MCF 10A (cell line): ENCODE measurements at places on chromosomes 16 and 17.

GRCh38 chr17:48027322-48027981 is 10.1 kb downstream of the COPZ2 start:
- no peak for DNase-seq
- no peaks in the 10 kb centered on the region for H3K27me3 ChIP-seq
- H3K4me3 ChIP-seq = no peak overlapping the region
- H3K36me3 ChIP-seq = peaks cover 10% of the 10 kb centered on the region
- H3K4me1 ChIP-seq = peaks cover 49% of the 10 kb centered on the region

- no peak overlapping the region for H3K4me3 ChIP-seq
- no peaks in the 10 kb centered on the region for H3K36me3 ChIP-seq
- H3K27me3 ChIP-seq = peaks cover 11% of the 10 kb centered on the region
- no peak for DNase-seq
- no peak overlapping the region for H3K27ac ChIP-seq
Measured at GRCh38 chr16:59044616-59045015, 310.5 kb upstream of the GOT2 start.

GRCh38 chr16:10561425-10561824 is 19.0 kb downstream of the EMP2 start:
- no peak for DNase-seq
- H3K27me3 ChIP-seq = no peaks in the 10 kb centered on the region
- no peaks in the 10 kb centered on the region for H3K4me1 ChIP-seq
- no peak overlapping the region for H3K27ac ChIP-seq
- no peaks in the 10 kb centered on the region for H3K36me3 ChIP-seq

- peaks cover 12% of the 10 kb centered on the region for H3K36me3 ChIP-seq
- H3K27ac ChIP-seq = no peak overlapping the region
- no peak for DNase-seq
- no peaks in the 10 kb centered on the region for H3K27me3 ChIP-seq
- H3K4me3 ChIP-seq = no peak overlapping the region
- H3K4me1 ChIP-seq = peaks cover 58% of the 10 kb centered on the region
Measured at GRCh38 chr16:24996301-24996700, 18.9 kb downstream of the ARHGAP17 start.

DNA sequence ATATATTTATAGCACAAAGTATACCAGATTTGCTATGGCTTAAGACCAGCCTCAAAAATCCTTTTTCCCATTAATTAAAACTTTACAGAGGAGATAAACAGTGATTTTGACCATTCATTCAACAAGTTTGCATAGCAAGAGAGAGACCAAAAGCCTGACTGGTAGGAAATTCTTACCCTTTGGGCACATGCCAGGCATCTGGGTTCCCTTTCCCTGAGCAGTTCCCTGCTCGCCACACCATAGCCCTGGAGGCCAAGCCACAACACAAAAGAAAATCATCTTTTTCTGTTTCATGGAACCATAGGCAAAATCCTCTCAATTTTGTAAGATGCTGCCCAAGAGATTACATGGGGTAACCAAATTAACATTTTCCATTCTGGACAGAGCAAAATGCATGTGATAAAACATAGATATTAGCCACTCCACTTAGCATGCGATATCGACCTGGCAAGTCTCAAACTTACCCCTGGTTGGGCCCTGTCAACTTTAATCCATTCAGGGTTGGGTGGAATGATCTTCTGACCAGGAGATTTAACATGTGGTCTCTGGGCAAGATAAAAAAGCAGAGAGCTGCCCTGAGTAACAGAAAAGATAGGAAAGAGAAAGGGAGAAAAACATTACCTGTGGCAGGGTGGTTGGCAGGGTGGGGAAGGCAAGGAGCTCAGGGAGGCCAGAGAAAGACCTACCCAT is 57.6 kb upstream of the B4GALNT2 start:
- H3K27me3 ChIP-seq = no peaks in the 10 kb centered on the region
- DNase-seq = no peak
- no peak overlapping the region for H3K27ac ChIP-seq
- no peak overlapping the region for H3K4me3 ChIP-seq
- no peaks in the 10 kb centered on the region for H3K36me3 ChIP-seq

DNA sequence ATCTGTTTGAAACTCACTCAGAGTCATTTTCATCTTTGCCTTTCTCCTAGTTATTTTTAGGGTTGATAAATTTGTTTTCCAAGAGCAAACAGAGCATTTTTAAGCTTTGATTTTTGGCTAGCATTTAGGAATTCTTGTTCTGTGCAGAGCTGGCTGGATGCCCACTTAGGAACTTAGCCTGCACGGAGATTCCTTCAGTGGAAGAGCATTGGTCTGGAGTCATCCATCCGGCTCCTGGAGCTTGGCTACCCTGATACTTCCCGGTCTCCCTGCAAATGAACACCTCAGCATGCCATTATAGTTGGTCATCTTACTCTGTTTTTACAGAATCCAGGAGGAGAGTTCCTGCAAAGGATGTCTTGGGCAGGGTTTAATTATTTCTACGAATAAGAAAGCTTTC is 57.1 kb downstream of the SPECC1 start:
- no peak overlapping the region for H3K4me3 ChIP-seq
- DNase-seq = peak; percentile 80
- peak overlapping the region; percentile 61 for H3K27ac ChIP-seq
- H3K27me3 ChIP-seq = no peaks in the 10 kb centered on the region
- peaks cover 5% of the 10 kb centered on the region for H3K36me3 ChIP-seq

GRCh38 chr16:9661336-9662017 is 520.8 kb downstream of the GRIN2A start:
- H3K4me1 ChIP-seq = no peaks in the 10 kb centered on the region
- no peak for DNase-seq
- no peak overlapping the region for H3K27ac ChIP-seq
- H3K27me3 ChIP-seq = no peaks in the 10 kb centered on the region

DNA sequence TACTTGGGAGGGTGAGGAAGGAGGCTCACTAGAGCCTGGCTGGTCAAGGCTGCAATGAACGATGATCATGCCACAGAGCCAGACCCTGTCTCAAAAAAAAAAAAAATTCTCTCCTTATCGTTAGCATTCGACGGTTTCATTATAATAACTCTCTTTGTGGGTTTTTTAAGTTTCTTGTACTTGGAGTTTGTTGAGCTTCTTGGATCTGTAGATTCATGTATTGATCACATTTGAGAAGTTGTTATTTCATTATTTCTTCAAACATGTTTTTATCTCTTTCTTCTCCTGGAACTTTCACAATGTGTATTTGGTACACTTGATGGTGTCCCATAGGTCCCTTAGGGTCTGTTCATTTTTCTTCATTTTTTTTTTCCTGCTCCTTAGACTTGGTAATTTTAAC is 16.8 kb upstream of the ABCA3 start:
- H3K4me3 ChIP-seq = no peak overlapping the region
- H3K36me3 ChIP-seq = no peaks in the 10 kb centered on the region
- no peaks in the 10 kb centered on the region for H3K4me1 ChIP-seq
- H3K27ac ChIP-seq = no peak overlapping the region
- peaks cover 45% of the 10 kb centered on the region for H3K27me3 ChIP-seq
- DNase-seq = no peak

- no peak for DNase-seq
- H3K27ac ChIP-seq = peak overlapping the region; percentile 70
- H3K4me3 ChIP-seq = no peak overlapping the region
- H3K36me3 ChIP-seq = no peaks in the 10 kb centered on the region
Measured at GRCh38 chr17:70072546-70073309, 2.3 kb upstream of the KCNJ16 start.

DNA sequence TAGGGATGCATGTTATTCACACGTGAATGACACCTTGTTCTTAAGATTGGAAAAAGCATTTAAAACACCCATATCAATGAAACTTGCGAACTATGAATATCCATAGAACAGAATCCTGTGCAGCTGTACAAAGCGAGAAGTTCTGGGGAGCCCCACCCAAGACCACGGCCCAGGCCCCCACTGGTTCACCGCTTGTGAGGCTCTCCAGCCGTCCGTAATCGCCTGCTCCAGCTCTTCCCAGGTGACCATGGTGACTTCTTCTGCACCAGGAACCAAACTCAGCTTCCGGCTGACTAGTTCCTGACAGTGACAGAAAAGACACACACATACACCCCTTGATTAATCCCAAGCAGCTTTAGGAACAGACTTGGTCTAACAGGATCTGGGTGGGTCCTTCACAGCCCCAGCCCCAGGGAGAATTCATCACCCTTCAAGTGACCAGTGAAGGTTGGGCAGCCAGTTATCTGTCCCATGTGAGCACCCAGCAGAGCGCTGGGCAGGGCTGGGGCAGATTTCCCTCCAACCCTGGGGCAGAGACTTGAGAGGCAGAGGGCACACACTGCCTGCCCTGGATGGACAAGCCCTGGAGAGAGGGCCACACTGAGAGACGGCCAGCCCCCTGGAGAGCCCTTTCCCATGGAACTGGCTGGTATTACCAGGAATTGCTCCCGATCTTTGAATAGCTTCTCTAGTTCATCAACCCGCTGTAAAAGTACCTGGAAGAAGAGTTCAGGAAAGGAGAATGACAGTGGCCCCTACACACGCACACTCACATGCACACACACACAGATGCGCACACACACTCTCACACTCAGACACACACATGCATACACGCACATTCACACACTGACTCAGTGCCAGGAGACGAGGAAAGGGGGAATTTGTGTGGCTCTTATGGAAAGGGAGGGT is 3.6 kb downstream of the QRICH2 start:
- no peak for DNase-seq
- H3K27ac ChIP-seq = no peak overlapping the region
- peaks cover 3% of the 10 kb centered on the region for H3K36me3 ChIP-seq
- no peaks in the 10 kb centered on the region for H3K4me1 ChIP-seq
- no peaks in the 10 kb centered on the region for H3K27me3 ChIP-seq
- no peak overlapping the region for H3K4me3 ChIP-seq

- H3K27ac ChIP-seq = no peak overlapping the region
- H3K4me3 ChIP-seq = no peak overlapping the region
- DNase-seq = no peak
- no peaks in the 10 kb centered on the region for H3K27me3 ChIP-seq
- H3K4me1 ChIP-seq = no peaks in the 10 kb centered on the region
- peaks cover 8% of the 10 kb centered on the region for H3K36me3 ChIP-seq
Measured at GRCh38 chr16:69087161-69087581, 18.3 kb upstream of the HAS3 start.

GRCh38 chr16:66516808-66517585 is 32.9 kb downstream of the TK2 start:
- H3K36me3 ChIP-seq = peaks cover 31% of the 10 kb centered on the region
- H3K27me3 ChIP-seq = no peaks in the 10 kb centered on the region
- peak overlapping the region; percentile 98 for H3K27ac ChIP-seq
- DNase-seq = peak; percentile 99
- peak overlapping the region; percentile 67 for H3K4me3 ChIP-seq

DNA sequence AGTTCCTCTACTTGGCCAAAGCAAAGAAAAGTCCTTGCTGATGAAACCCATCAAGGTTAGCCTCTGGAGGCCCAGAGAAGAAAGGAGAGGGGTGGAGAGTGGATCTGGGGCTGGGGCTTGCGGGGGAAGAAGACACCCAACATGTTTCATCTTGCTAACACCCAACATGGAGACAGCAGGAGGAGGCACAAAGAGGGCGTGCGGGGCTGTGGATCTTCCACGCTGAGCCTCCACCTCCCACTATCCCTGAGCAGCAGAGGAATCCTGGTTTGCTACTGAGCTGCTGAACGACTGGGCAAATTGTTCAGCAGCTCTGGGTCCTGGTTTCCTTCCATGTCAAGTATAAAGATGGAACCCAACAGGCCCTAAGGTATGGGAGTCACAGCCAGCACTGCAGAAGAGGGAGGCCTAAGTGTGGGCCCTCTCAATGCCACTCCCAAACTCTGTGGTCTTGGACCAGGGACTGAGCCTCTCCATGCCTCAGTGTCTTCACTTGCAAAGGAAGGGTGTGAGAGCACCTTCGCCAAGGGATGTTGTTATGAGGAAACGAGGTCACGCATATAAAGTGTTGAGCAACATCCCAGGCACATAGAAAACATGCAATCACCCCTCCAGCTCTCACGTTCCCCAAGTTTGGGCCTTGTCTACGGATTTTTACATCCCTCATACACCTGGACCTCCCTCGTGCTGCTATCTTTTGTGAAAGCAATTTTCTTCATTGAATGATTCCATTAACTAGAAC is 122.5 kb downstream of the XYLT1 start:
- H3K27me3 ChIP-seq = no peaks in the 10 kb centered on the region
- no peaks in the 10 kb centered on the region for H3K4me1 ChIP-seq
- no peak for DNase-seq
- no peak overlapping the region for H3K27ac ChIP-seq

- H3K27ac ChIP-seq = peak overlapping the region; percentile 61
- peaks cover 64% of the 10 kb centered on the region for H3K36me3 ChIP-seq
- no peak overlapping the region for H3K4me3 ChIP-seq
Measured at GRCh38 chr17:72394531-72394930, 273.7 kb downstream of the SOX9 start.

- no peak overlapping the region for H3K4me3 ChIP-seq
- DNase-seq = peak; percentile 59
- peak overlapping the region; percentile 61 for H3K27ac ChIP-seq
- H3K4me1 ChIP-seq = peaks cover 15% of the 10 kb centered on the region
- peaks cover 54% of the 10 kb centered on the region for H3K36me3 ChIP-seq
Measured at GRCh38 chr17:74768069-74768762, 7.9 kb downstream of the NAT9 start.

DNA sequence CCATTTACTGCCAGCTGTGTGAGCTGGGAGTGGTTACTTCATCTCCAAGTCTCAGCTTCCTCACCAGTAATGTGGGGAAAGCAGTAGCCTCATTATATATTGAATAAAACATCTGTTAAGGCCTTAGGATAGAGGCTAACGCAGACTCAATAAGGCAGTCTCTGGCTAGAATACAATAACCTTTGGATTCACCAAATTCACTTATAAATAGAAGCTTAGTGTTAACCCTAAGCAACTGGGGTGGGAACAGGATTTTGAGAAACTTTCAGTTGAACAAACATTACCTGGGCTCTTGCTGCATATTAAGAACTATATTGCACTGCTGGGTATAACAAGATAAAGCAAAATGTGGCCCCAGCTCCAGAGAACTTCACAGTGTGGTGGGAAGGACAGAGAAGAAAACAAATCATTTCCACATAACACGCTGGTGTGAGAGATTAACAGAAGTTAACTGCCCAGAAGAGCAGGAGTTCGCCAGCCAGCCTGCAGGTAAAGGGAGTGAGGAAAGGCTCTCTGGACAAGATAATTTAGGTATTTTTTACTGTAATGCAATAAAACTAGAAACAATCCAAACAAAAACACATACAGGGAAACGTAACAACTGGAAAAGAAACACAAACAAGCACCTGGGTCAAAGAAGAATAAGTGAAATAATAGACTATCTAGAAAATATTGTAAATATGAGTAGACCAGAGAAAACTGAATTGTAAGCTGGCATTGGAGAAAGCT is 57.0 kb downstream of the USP31 start:
- H3K27me3 ChIP-seq = no peaks in the 10 kb centered on the region
- peaks cover 43% of the 10 kb centered on the region for H3K36me3 ChIP-seq
- peaks cover 16% of the 10 kb centered on the region for H3K4me1 ChIP-seq
- no peak for DNase-seq
- H3K4me3 ChIP-seq = no peak overlapping the region
